ENCODE measurements at places on chromosomes 7 and 10.

- no peak for DNase-seq
Measured at GRCh38 chr7:31109751-31110150, 57.6 kb downstream of the ADCYAP1R1 start.

GRCh38 chr10:104559935-104560334 is 81.2 kb upstream of the SORCS3 start:
- DNase-seq: no peak

GRCh38 chr10:25646371-25646770 is 287.7 kb upstream of the MYO3A start:
- DNase-seq: no peak

GRCh38 chr10:122232769-122233168 is 38.3 kb upstream of the BTBD16 start:
- DNase-seq: peak; percentile 68

DNA sequence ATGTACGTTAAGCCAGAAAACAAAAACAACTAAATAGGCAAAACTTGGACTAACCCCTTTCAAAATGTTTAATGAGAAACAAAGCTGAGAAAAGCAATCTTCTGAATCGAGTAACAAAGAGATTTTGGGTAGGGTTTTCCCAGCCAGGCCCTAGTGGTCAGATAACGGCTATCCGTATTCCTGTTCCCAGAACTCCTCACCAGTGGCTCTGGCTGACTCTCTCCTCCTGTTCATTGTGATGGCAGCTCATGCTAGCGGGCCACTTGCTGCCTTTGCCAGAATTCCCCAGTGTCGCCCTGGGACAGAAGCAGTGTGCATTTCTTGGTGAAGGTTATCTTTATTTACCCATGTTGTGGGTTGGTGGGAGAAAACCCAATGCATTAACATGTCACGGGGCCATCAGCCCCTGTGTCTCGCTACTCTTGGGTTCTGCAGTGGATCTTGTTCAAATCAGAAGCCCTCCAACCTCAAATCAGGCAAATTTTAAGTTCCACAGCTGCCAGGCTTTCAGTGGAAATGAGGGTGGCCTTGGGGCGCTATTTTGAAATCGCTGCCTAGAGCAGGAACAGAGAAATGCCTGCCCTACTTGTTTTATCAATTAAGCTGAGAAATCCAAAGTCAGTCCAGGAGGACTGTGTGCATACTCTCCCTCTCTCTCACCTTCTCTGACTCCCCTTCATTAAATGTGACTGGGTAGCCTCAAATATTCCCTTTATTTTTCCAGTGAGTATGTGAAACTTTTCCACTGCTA is 164.5 kb upstream of the NPVF start:
- DNase-seq: no peak
